ENCODE measurements at places on chromosomes 4 and X.
A peak's percentile ranks its signal among the peaks of the same experiment; 100 is the strongest.

DNA sequence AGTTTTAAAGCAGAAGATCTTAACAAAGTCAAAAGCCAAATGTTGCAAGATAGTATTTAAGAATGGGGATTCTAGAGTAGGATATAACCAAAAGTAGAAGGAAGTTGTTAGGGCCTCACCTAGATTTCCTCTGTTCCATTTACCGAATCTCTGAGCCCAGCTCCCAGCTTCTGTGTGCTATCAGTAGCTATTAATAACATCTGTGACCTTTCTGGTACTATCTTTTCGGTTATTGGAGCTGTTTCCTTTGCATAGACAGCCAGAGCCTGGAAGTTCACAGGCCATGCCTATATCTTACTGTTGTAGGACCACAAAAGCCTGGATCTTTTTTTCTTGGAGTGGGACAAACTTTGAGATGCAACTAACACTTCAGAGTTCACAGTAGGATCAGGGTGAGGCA is 244.2 kb downstream of the PPP1R2C start:
- no peak for DNase-seq

DNA sequence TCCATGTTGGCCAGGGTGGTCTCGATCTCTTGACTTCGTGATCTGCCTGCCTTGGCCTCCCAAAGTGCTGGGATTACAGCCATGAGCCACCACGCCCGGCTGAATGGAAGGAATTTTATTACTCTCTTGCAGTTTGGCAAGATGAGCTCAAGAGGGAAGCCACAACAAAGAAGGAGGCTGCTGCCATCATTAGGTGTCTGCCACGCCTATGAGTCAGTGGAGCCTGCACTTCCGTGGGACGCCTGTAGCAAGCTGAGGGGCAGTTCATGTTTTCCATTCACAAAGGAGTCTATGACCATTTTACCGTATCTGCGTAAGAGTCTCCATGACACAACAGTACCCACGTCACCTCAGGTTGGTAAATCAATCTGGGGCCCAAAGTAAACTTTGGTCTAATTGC is 51.2 kb upstream of the CHRNA9 start:
- no peak for DNase-seq

GRCh38 chrX:151000861-151001331 is 17.8 kb downstream of the HMGB3 start:
- no peak for DNase-seq

- DNase-seq = no peak
Measured at GRCh38 chrX:132875650-132876522, 82.5 kb downstream of the HS6ST2 start.

GRCh38 chr4:25908491-25908901 is 5.5 kb upstream of the SMIM20 start:
- no peak for DNase-seq

DNA sequence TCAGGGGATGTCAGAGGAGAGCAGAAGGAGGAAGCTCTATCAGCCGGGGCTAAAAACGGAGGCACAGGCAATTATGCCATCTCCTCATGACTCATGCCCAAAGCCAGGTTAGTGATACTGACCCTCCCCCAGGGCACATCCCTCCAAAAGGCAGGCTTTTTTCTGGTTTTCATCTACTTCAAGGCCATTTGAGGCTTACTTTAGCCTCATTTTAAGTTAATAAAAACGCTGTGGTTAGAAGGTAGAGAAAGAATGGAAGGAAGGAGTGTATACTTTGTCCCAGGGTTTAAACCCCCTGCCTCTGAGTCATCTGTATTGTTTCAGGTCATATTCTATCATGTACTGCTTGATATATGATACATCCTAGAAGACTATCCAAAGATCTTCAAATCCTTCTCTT is 89.7 kb upstream of the NDP start:
- no peak for DNase-seq

GRCh38 chrX:133726211-133726630 is 259.2 kb downstream of the GPC3 start:
- peak; percentile 18 for DNase-seq

GRCh38 chr4:48620093-48620492 is 130.0 kb downstream of the ZAR1 start:
- DNase-seq = no peak

DNA sequence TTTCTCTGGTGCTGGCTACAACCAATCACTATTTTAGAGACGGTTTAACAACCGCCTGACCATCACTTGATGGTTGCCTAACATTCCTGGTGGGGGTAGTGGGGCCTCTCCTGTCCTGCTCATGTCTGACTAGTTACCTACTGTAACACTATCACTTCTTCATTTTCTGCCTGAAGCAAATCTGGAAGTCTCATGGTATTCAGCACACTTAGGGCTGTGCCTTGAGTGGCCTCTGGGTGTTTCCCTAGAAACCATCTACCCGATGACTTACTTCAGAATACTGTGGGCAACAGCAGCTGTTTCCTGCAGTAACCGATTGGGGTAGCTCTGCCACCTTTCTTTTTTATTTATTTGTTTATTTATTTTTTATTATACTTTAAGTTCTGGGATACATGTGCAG is 880.1 kb upstream of the INTU start:
- DNase-seq = no peak

DNA sequence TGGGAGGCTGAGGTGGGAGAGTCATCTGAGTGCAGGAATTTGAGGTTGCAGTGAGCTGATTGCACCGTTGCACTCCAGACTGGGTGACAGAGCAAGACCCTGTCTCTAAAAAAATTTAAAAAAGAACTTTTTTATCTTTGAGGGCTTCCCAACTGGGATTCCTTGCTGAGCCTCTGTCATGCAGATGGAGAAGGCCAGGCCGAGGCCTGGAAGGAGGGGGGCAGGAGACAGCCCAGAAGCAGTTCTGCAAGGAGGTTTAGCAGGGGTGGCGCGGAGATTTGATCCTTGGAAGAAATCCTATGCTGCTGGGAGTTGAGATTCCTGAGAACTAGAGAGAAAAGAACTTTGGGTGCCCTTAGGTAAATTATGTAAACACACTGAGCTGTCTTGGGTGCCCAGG is 2.5 kb upstream of the ARSD start:
- no peak for DNase-seq

GRCh38 chr4:144223661-144224060 is 83.1 kb upstream of the GYPA start:
- no peak for DNase-seq

Measured in NCI-H774 (cell line).